ENCODE measurements at places on chromosomes 11 and 22. TPM values are rescaled to one million over a fixed set of nuclear protein-coding genes. Genes with fewer than 3 reads are reported as not detected.
A peak's percentile ranks its signal among the peaks of the same experiment; 100 is the strongest.

DNA sequence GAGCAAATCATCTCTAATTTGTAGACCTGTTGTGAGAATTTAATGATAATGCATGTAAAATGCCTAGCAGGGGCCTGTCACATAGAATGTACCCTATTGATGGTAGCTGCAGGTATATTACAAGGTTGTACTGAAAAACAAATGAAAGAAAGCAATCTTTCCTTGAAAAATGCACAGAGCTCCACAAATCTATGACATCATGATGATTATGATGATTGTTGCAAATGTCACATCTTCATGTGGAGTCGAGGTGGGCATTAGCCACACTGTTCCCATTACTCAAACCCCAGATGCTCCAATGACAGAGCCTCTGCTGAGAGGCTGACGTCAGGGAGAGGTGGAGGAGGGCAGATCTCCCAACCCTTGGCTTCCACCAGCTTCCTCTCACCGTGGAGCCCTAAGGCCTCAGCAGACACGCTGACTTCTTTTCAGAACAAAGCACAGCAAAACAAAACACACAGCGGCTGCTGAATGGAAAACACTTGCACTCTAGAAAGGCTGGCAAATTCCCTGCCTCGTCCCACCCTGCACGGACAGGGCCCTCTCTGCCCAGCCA, 298.3 kb downstream of the KIRREL3 start:
- DNase-seq = no peak

GRCh38 chr11:125102510-125102909, 8.9 kb downstream of the TMEM218 start:
- DNase-seq = no peak

GRCh38 chr11:128318856-128319474, 268.4 kb downstream of the ETS1 start:
- no peak for DNase-seq

GRCh38 chr22:27216444-27216843, 559.1 kb downstream of the MIAT start:
- no peak for DNase-seq

GRCh38 chr22:48596111-48596850, 1231.4 kb downstream of the BRD1 start:
- no peak for DNase-seq

- DNase-seq = peak; percentile 51
Observed at GRCh38 chr22:38699784-38700183, 959 bp downstream of the JOSD1 start.

- DNase-seq = no peak
Observed at GRCh38 chr22:17862646-17863181, 88.4 kb upstream of the BID start.

DNA sequence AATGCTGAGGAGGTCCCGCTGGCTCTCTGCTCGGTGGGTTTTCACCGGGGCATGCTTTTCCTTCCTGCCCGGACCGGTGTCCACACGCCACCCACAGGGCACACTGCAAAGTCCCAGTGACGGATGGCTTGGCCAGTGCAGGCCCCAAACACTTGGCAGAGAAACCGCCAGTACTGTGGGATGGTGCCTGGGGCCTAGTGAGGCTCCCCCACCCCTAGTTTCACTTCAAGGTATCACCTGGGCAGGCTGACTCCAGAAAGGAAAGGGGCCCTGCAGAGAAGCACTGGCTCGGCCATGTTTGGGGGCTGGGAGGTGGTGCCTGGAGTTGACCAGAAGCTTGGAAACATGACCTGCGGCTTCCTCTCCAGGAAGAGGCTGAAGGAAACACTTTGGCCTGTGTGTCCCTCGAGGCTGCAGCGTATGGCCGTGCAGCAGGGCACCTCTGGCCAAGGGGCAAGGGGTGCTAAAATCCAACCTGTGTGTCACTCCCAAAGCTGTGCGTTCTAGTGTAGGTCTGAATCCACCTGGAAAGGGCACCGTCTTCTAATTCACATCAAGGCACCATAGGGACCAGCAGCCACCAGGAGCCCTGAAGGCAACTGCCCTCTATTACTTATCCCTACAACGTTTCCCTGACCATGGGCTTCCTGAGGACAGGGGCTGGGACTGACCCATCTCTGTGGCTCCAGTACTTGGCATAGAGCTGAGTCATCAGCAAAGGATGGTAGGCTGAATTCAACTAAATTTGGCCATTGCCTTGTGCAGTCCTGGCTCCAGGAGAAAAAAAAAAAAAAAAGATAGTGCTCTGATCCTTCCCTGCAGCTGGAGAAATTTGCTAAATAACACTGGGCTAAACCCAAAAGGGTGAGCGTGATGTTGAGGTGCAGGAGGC, 22.6 kb downstream of the TPBGL start:
- DNase-seq = no peak

DNA sequence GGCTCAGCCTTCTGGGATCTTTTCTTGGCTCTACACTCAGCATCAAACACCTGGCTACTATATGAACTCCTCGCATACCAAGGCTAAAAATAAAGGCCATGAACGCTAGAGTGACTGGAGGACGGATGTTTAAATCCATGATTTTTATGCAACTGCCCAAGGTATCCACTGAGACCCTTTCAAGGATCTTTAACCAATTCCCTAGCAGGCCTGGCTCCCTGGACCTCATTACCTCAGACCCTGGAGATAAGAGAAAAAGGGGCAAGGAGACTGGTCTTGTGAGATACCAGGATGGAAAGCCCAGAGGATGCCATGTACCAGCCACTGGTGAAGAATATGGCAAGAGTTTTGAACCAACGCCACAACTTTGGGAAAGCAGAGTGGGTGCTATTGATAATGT, at the start of gene OR51G2:
Gene OR51G2 (minus strand): TSS at position 101 of the 400 bp plus-strand sequence. CDS start 3,687 bp downstream, outside the sequence.
- no peak for DNase-seq

DNA sequence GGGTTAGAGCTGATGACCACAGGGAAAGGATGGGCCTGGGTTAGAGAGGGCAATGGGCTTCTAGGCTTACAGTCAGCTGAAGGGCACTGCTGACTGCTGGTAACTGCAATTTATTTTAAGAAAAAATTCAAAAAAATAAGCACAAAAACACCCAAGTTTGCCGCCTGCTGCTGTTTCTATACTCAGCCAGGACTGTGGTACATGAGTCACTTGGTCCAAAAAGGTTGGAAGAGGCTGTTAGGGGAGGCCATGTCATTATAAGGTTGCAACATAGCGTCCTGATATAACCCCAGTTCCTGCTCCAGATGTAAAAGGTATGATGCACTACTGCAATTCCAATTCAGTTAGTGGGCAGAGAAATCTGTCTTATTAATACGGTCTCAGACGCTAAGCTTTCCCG, 98.9 kb downstream of the ETS1 start:
- peak; percentile 90 for DNase-seq

GRCh38 chr11:85099522-85099921, 527.6 kb downstream of the DLG2 start:
- DNase-seq = no peak

GRCh38 chr11:108775324-108775723, 110.5 kb downstream of the DDX10 start:
- DNase-seq = peak; percentile 37

GRCh38 chr11:93131709-93132108, 66.1 kb downstream of the SLC36A4 start:
- no peak for DNase-seq

GRCh38 chr11:88203604-88204003, 28.4 kb upstream of the RAB38 start:
- DNase-seq = no peak

GRCh38 chr11:131653260-131653659, 282.8 kb downstream of the NTM start:
- no peak for DNase-seq

GRCh38 chr11:61524446-61524845, 15.9 kb downstream of the LRRC10B start:
- DNase-seq = no peak

GRCh38 chr11:133228471-133229329, 303.6 kb downstream of the OPCML start:
- no peak for DNase-seq

DNA sequence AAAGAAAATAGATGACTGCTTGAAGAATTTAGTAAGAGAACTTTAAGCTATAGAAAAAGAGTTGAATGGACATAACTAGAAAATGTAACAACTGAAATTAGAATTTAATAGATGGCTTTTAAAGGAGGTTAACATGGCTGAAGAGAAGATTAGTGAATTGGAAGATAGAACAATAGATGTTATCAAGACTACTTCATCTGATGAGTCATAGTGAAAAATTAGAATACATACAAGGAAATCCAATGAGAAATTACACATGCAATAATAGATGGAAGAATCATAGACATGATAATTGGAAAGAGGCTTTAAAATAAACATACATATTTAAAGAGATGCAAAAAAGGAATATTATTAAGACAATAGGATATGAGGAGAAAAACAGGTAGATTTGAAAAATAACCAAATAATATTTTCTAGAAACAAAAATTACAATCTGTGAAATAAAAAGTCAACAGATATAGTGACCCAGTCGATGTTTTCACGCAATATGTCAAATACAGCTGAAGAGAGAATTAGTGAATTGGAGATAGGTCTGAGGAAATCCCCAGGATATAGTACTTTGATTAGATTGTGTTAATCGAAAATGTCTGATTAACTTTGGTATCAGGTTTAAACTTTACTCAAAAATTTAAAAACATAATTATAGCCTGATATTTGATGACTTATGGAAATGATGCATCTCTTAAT, 28.2 kb downstream of the CAT start:
- DNase-seq = peak; percentile 9

DNA sequence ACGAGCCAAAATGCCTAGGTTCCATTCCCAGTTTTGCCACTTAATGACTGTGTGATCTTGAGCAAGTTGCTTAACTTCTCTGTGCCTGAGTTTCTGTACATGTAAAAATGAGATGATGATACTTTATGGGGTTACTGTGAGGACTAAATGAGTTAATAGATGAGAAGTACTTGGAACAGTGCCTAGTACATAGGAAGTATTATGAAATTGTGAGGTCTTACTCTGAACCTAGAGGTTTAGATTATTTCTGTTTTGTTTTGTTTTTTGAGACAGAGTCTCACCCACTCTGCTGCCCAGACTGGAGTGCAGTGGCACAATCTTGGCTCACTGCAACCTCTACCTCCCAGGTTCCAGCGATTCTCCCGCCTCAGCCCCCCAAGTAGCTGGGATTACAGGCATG, 227.0 kb upstream of the POU2AF2 start:
- no peak for DNase-seq

GRCh38 chr11:118306556-118306955, 2.0 kb downstream of the CD3E start:
- peak; percentile 44 for DNase-seq

DNA sequence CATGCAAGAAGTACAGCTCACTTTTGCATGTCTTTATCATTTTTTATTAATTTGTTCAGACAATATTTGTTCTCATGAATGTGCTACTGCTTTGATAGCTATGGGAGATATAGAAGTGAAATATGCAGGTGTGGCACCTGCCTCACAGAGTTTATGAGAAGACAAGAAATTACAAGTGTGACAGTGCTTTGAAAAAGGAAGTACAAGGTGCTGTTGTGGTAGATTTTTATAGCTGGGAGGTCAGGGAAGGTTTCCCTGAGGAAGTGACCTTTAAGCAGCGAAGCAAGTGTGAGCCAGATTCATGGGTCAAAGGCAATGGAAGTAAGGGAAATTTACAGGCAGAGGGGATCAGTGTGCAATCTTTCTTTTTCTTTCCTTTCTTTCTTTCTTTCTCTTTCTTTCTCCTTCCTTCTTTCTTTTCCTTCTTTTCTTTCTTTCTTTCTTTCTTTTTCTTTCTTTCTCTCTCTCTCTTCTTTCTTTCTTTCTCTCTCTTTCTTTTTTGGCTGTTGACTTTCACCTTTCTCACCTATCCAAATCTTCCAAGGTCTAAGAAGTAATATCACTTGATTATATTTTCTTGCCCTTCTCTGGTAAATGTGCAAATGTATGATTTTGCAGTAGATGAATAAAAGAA, 6.4 kb upstream of the BMAL1 start:
- no peak for DNase-seq

GRCh38 chr11:14942745-14943144, 29.4 kb downstream of the CALCA start:
- no peak for DNase-seq

DNA sequence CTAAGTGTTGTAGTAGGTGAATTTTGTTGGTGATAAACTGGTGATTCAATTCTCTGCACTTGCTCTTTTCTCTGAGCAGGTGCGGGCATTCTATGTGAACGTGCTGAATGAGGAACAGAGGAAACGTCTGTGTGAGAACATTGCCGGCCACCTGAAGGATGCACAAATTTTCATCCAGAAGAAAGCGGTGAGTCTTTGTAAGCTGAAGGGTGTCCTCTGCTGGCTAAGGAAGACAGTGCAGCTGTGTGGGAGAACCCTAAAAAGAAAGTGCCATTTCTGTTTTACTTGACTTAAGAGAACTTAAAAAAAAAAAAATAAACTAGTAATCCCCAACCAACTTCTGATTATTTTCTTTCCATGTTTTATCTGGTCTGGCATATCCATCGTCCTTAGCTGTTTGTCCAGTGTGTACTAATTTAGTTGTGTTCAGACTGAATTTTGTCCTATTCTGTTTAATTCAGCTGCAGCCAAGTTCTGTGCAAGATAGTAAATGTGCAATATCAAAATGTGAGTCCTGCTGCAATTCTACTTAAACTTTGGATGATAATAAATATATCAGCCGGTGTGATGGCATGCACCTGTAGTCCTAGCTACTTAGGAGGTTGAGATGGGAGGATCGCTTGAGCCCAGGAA, 29.6 kb downstream of the CAT start:
- DNase-seq = peak; percentile 51

GRCh38 chr11:2839395-2839943, 46.1 kb downstream of the CDKN1C start:
- DNase-seq = no peak

DNA sequence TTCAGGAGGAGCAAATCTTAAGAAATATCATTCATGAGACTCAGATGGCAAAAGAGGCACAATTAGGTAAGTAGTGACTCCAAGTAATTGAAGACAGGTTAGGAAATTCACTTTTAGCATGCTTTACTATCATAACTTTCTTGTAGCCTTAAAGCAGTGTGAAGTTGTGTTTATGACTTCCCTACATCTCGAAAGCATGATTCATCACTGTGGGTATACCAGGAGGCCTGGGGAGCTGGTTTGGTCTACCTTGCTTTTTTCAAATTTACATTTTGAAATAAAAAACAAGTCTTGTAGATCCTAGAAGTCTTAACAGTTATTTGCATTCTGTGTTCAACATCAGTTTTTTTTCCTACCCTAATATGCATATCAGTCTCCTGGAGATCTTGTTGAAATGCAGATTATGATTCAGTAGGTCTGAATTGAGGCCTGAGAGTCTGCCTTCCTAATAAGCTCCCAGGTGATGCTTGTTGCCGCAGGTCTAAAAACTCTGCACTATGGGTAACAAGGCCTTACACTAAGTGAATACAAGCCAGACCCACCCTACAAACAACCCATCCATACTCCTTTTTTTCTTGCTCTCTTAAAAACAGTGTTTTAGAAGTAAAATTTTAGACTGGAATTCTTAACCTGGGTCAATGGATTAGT, 41.4 kb downstream of the TTC17 start:
- peak; percentile 50 for DNase-seq

Gene OR51I1
- not detected for total RNA-seq

Gene DAGLA
- 1.7 TPM for total RNA-seq

Gene PGM2L1
- total RNA-seq = 32.6 TPM

Gene RFPL1
- total RNA-seq = not detected

Gene PANX3
- total RNA-seq = not detected

Gene GLB1L3
- total RNA-seq = not detected

Gene C11orf91
- total RNA-seq = not detected

Gene E2F8
- total RNA-seq = 0.65 TPM

Gene XKR3
- total RNA-seq = 0.15 TPM

Gene MMP11
- total RNA-seq = 8.4 TPM

All from renal cortical epithelial cell (primary cell).